ENCODE measurements at places on chromosomes 13 and 19.

DNA sequence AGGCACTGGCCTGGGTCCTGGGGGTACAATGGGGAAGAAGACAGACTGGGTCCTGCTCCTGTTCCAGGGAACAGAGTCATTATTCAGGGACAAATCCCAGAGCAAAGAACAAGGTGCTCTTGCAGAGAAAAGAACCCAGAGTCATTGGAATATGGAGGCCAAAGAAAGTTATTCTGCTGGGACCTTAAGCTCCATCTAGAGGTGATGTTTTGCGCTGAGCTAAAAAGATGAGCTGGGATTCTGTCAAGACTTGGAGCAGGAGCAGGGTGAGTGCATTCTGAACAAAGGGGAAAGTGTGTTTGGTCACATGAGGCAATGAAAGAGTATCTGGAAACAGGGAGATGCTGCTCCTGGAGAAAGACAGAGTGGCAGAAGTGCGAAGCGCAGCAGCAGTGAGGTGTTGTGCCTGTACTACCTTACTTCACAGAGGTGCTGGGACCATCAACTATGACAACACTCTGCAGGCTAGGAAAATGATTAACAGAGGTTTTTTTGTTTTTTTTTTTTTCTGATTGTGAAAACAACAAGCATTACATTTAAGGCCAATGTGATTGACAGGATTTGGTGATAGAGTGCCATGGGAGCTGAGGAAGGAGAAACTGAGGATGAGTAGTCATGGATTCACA, 95.3 kb upstream of the TNFSF11 start:
- no peak for DNase-seq

DNA sequence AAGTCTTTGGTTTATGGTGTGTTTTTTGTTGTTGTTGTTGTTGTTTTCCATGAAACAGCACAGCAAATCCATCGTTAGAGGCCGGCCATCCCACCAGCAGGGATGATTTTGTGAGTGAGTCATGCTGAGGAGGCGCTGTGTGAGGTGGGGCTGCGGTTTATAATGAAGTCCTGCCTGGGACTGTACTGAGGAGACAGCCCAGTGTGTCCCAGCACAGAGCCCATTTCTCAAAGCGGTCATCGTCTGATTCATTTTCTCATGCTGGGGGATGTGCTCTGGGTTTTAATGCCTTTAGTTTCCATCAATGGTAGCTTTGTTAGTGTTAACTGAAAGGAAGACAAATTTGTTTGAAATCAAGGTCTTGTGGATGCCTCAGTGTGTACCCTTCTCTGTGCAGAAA, 129.3 kb upstream of the SERP2 start:
- no peak for DNase-seq

DNA sequence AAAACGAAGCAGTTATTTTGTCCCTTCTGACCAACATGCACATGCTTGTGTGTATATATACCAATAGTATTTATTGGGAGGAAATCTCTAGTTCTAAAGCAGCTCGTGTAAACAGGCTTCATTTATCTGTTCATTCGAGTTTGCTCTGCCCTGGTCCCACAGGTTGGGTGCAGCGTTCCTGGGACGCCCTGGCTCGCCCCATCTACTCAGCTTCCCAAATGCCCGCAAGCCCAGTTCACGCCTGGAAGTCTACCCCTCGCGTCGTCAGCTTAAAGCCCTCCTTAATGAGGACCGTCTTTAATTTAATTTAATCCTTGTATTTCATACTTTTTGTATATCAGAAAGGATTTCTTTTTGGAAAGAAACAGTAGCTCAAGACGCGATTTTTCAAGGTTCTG, 604 bp downstream of the THSD1 start:
- DNase-seq = no peak

- DNase-seq = no peak
Measured at GRCh38 chr19:15404780-15405211, 14.0 kb downstream of the AKAP8L start.

DNA sequence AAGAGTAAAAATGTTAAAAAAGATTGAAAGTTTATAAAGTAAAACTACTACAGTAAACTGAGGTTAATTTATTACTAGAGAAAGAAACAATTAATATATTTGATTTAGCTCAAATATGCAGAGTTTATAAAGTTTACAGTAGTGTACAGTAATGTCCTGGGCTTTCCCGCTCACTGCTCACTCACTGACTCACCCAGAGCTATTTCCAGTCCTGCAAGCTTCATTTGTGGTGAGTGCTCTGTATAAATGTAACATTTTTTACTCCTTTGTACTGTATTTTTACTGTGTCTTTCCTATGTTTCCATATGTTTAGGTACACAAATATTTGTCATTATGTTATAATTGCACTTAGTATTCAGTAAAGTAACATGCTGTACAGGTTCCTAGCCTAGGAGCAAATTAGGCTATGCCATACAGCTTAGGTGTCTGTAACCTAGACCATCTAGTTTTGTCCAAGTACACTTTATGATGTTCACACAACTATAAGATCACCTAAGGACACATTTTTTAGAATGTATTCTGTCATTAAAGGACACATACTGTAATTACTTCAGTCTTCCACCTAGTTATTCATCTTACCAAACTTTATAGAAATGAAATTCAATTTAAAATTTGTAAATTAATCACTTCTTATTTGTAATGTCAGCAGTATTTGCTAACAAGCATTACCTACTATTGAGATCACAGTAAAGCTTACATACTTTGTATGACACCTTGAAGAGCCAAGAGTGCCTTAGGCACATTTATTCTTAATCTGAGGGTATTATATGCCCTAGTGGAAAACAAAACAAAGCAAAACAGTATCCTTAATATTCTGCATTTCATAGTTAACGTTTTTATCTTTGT, 683.4 kb downstream of the PCDH9 start:
- DNase-seq = no peak

- DNase-seq = no peak
Measured at GRCh38 chr13:49165798-49166752, 54.1 kb upstream of the MLNR start.

DNA sequence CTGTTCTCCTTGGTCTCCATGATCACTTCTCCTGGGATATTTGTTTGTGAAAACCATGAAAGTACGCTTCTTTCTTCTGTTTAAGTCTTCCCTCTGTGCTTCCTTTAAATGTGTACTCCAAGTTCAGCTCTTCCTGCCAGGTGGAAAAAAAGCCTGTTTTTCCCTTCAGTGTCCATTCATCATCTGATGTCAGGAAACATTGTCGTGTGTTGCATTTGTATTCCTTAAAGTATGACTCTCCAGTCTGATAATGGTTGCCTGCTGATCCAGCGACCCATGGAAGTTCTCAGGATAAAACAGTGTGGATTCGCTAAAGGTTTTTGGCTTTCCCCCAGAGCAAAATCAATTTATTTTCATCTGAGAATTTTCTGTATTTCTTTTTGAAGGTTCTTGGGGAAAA, 22.3 kb downstream of the SACS start:
- DNase-seq = no peak

DNA sequence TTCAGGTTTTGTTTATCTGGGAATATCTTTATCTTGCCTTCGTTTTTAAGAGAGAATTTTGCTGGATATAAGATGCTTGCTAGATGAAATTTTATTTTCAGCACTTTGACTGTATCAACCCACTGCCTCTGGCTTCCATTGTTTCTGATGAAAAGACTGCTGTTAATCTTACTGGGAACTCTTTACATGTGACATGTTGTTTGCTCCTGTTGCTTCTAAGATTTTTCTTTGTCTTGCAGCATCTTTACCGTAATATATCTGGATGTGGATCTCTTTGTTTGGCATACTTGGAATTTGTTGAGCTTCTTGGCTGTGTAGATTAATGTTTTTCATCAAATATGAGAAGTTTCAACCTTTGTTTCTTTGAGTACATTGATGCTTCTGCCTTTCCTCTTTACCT, 18.0 kb upstream of the CEBPG start:
- DNase-seq = no peak

GRCh38 chr13:85864963-85865530, 65.8 kb upstream of the SLITRK6 start:
- DNase-seq = no peak

DNA sequence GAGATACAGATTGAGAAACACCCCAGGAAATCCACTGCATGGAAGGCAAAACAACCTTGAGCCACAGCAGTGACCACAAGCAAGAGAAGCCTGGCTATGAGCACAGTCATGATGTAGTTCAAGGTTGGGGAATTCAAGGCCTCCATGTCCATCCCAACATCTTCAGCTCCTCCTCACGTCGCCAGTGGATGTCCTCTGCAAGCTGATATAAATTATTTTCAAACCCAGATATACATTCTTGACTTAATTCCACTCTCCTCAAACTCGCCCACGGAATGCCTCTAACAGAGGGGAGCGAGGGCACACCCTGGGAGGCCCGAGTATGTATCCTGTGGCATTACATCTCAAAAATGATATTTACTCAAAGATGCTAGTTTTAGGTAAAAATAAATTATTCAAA, 105.5 kb downstream of the SHISA2 start:
- no peak for DNase-seq

DNA sequence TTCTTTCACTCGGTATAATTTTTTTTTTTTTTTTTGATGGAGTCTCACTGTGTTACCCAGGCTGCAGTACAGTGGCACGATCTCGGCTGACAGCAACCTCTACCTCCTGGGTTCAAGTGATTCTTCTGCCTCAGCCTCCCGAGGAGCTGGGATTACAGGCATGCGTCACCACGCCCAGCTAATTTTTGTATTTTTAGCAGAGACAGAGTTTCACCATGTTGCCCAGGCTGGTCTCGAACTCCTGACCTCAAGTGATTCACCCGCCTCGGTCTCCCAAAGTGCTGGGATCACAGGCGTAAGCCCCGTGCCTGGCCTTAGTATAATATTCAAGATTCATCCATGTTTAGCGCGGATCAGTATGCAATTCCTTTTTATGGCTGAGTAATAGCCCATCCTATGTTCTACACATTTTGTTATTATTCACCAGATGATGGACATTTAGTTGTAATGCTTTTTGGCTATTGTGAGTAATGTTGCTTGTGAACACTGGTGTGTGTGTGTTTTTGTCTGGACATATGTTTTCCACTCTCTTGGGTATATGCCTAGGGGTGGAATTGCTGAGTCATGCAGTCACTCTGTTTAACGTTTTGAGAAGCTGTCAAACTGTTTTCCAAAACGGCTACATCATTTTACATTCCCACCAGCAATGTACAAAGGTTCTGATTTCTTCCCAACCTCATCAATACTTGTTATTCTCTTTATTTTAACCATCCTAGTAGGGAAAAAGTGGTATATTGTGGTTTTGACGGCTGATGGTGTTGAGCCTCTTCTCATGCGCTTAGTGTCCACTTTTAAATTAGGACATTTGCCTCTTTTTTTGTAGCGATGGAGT, 22.9 kb downstream of the PLEKHF1 start:
- DNase-seq = no peak

- DNase-seq = no peak
Measured at GRCh38 chr19:35733180-35734125, 8.8 kb downstream of the IGFLR1 start.

DNA sequence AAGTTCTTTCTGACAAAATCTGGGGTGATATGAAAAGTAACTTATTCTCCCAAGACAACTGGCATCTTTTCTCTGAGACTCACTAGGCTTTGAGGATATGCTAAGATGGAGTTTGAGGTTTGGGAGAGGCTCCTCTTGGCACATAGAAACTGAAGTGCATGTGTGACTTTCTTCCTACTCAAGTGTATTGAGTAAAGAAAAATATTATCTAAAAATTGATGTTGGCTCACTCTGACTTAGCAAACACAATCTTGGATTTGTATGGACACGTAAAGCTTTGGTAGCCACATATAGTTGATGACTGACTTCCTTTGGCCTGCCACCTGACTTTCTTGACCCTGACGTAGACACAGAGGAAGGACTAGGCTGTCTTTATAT, 71.1 kb upstream of the KLF12 start:
- no peak for DNase-seq

DNA sequence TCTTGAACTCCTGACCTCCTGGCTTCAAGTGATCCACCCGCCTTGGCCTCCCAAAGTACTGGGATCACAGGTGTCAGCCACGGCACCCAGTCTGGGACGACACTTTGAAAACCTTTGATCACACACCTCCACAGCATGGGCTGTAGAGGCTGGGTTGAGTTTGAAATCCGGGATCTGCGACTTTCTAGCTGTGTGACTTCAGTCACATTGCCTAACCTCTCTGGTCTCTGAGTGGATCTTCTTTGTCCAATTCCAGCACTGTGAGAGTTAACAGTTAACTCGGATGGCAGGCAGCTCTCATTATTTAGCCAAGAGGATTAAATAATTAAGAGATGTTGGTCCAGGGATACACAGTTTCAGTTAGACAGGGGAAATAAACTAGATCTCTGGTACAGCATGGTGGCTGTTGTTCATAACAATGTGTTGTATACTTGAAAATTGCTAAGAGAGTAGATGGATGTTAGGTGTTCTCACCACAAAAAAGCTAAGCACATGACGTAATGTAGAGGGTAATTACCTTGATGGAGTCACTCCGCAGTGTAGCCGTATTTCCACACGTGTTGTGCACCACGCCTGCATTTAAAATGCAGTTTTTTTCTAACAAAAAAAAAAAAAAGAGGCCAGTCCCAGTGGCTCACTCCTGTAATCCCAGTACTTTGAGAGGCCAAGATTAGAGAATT, 1.9 kb downstream of the GALP start:
- DNase-seq = no peak

- DNase-seq = peak; percentile 96
Measured at GRCh38 chr19:861756-862580, 2.5 kb downstream of the CFD start.

DNA sequence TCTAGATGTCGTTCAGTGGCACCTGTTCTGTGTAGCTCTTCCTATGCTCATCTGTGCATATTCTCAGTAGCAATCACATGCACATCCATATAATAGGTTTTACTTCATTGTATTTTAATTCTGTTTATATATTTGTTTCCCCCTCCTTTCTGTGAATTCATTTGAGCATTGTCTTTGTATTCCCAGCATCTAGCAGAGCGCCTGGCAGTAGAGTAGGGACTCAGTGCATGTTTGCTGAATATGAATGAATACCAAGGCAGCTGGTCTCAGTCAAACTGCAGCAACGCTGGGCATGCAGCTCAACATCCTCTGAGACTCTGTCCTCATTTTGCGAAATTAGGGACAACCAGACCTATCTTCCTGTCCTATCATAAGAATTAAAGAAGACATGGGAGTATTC, 330.1 kb downstream of the SPRY2 start:
- no peak for DNase-seq

- DNase-seq = no peak
Measured at GRCh38 chr13:85420136-85420535, 379.1 kb downstream of the SLITRK6 start.

GRCh38 chr19:4908360-4908759, 941 bp upstream of the UHRF1 start:
- no peak for DNase-seq

DNA sequence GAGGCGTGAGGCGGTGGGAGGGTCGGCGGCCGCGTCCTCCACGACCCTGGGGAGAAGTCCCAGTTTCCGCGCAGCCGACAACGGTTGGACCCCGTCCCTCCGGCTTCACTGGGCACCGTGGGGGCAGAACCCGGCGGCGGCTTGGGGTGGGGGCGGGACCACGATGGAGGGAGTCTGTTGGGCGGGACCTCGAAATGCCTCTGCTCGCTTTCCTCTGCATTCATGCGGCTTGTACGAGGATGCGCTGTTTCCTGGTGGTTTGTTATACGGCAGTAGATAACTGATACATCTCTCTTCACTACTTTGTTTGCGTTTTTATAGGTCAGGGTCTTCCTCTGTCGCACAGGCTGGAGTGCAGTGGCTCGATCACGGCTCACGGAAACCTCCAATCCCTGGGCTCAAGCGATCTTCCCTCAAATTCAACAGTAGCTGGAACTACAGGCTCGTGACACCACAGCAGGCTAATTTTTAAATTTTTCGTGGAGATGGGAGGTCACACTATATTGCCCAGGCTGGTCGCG, 24.6 kb upstream of the ZNF846 start:
- no peak for DNase-seq

- no peak for DNase-seq
Measured at GRCh38 chr19:4113398-4114088, 10.4 kb downstream of the MAP2K2 start.
